Right forelimb (tissue), 1 donor: ENCODE measurements at places on chromosomes 7 and 10.

- no peak for DNase-seq
These were observed 35.3 kb upstream of the EGR2 start for GRCh38 chr10:62851442-62851841.

DNA sequence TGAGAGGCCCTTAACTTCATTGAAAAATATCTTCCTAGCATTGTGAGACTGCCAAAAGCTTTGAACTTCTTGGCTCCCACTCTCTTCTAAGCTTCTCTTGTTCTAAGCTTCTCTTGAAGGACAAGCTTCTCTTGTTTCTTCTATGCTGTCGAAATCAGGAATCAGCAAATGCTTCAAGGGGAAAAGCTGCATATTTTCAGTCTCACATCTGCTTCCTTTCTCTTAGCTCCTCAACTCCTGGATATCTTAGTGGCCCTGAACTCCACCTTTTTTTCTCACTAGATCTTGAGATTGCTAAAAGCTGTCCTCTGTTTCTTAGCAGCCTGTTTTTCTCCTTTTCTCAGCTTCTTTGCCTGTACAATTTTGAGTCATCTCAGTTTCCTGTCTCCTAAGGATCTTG lies 73.0 kb downstream of the NEUROD6 start:
- DNase-seq, result no peak

DNA sequence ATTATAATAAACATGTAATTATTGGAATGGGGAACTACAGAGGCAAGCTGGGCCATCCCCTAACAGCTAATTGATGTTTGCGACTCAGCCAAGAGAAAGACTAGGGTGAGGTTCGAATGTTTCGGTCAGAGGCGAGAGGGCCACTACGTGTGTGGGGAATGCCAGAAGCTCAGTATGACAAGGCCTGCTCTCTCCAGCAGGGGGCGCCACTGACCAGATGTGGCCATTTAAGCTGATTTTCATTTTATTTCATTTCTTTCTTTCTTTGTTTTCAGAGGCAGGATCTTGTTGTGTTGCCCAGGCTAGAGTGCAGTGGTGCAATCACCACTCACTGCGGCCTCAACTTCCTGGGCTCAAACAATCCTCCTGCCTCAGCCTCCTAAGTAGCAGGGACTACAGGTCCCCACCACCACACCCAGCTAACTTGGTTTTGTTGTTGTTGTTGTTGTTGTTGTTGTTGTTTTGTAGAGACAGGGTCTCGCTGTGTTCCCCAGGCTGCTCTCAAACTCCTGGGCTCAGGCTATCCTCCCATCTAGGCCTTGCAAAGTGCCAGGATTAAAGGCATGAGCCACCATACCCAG lies 38.1 kb downstream of the TMEM130 start:
- DNase-seq, result no peak

DNA sequence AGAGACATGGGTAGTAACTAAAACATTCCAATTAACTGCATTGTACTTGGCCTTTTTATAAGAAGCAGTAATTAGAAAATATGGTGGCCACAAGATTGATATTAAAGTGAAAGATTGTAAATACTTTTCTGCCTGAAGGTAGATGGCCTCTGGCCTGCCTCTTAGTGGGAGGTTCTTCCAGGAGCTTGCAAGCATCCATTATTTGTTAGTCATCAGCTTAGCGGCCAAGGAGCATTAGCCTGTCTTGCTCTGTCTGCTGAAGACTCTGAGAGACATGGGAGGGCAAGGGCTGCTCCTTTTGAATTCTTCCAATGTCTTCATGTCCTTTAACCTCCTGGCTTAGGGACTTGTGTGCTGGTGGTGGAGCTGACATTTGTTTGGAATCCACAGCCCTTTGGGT lies 80.4 kb downstream of the TCF7L2 start:
- no peak for DNase-seq

DNA sequence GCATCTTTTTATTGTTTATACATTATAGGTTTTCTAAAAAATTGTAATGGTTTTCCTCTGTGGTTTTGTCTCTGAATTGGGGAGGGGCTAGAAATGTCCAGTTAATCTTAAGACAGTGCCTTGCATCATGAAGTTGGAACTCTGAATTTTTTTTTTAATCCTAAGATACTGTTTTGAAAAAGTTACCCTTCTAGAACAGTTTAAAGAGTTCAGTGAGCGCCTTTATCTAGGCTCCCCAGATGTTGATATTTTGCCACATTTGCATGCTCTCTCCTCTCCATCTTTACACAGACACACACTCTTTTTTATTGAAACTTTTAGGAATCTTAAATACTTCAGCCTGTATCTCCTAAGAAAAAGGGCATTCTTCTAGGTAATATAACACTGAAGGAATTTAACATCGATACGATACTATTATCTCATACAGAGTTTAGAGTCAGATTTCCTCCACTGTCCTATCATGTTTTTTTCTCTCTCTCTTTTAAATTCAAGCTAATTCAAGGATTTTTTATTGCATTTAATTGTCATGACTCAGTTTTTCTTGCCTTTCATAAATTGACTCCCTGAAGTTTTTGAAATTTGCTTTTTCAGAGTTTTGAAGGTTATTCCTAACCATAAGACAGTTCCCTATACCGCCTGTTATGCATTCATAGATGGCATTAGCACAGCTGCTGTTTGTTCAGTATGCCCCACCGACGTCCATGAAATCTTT lies 31.5 kb downstream of the PRKAR2B start:
- no peak for DNase-seq

- no peak for DNase-seq
These were observed 731 bp upstream of the CRPPA start for GRCh38 chr7:16422103-16422435.

- no peak for DNase-seq
These were observed 282.5 kb downstream of the BMPER start for GRCh38 chr7:34187798-34188307.

- no peak for DNase-seq
These were observed 295.2 kb downstream of the PTEN start for GRCh38 chr10:88158526-88159122.

- no peak for DNase-seq
These were observed 37.0 kb downstream of the ALOX5 start for GRCh38 chr10:45410807-45411606.

DNA sequence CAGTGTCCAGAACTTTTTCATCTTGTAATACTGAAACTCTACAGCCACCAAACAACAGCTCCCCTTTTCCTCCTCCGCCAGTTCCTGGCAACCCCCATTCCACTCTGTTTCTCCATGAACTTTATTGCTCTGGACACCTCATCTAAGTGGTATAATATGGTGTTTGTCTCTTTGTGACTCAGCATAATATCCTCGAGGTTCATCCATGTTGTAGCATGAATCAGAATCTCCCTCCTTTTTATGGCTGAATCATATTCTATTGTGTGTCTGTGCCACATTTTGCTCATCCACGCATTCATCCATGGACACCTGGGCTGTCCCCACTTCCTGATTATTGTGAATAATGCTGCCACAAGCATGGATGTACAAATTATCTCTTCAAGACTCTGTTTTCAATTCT lies 124.4 kb upstream of the FGFR2 start:
- no peak for DNase-seq

- DNase-seq, result no peak
These were observed 11.2 kb downstream of the UBE2D4 start for GRCh38 chr7:43937444-43937843.

DNA sequence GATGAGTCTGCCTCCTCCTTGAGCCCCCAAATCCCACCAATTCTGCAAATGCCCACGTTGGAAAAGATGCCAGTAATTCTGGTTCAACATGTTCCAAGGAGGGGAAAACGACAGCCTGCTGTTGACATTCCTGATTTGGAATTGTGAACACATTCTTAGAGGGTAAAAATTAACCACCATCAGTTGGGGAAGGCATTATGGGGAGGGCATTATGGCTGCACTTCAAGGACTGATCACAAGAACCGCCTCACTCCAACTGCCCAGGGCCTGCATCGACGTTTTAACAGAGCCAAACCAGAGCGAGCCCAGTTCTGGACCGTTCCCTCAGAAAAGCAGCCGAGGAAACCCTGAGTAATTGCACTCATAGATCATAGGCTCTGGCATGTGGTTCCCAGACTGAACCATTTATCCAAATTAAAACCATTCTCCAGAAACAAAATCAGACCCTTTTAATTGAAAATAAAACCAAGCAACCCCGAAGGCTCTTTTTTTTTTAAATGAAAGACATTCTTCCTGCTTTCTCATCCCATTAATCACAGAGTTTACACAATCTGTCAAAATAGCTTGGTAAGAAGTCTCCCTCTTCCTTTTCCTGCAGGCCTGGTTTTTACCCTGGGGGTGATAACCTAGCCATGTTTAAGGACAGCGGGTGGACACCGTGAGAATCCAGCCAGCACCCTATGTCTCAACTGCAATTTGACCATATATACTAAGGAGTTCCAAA lies 8.0 kb downstream of the TNS3 start:
- no peak for DNase-seq

DNA sequence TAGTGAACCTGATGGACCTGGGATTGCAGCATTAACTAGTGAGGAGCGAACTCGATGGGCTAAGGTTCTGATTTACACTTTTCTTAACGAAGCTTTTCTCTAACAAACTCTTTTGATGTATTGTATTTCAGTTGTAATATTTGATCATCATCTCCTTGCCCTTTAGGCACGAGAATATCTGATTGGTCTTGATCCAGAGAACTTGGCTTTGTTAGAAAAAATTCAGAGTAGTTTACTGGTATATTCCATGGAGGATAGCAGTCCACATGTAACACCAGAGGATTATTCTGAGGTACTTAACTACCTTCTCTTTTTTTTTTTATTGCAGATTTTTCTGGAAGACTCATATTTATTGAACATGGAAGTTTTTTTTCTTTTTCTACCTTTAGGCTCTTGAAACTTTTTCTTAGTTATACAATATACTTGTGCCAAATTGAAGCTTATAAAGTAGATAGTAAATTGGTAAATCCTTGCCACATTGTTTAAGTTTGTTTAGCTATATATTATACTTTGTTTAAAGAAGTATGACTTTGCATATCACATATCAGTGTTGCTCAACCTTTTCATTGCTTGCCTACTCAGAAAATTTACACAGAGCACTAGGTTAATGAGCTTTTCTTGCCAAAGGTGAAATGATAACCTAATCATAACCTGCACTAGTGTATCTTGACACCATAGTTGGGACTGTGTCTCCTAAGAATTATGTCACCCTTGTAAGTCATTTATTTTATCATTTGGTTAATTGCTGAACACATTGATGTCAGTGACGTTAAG lies 30.4 kb downstream of the CROT start:
- no peak for DNase-seq

- no peak for DNase-seq
These were observed 9.3 kb downstream of the PCLO start for GRCh38 chr7:83153419-83153818.

- DNase-seq, result no peak
These were observed 147.9 kb upstream of the LYZL1 start for GRCh38 chr10:29140991-29141390.

DNA sequence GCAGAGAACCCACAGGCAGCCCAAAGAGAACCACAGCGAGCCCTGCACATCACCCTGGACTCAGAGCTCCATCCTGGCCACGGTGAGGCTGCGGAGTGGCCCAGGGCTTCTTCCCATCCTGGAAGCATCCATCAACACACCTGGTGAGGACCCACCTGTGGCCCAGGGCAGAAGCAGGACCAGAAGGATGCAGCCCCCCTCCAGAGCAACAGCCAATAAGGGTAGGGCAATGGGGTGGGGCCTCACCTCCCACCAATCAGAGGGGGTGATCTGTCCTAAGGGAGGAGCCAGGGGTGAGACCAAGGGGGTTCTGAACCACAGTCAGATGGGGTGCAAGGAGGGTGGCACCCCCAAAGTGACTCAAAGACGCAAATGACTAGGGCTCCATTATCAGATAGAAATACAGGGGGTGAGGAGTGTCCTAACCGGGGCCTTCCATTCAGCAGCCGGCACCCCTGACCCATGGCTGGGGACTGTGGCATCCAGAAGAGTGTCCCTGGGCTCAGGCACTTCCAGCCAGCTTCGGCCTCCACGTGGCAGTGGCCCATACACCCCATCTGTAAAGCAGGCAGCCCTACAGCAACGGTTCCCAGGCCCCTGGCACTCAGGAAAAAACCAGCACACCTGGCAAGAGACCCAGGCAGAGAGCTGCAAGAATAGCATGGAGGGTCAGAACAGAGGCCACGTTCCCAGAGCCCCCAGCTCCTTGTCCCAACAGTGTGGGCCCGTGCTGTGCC lies 36.9 kb downstream of the STK32C start:
- DNase-seq, result no peak

DNA sequence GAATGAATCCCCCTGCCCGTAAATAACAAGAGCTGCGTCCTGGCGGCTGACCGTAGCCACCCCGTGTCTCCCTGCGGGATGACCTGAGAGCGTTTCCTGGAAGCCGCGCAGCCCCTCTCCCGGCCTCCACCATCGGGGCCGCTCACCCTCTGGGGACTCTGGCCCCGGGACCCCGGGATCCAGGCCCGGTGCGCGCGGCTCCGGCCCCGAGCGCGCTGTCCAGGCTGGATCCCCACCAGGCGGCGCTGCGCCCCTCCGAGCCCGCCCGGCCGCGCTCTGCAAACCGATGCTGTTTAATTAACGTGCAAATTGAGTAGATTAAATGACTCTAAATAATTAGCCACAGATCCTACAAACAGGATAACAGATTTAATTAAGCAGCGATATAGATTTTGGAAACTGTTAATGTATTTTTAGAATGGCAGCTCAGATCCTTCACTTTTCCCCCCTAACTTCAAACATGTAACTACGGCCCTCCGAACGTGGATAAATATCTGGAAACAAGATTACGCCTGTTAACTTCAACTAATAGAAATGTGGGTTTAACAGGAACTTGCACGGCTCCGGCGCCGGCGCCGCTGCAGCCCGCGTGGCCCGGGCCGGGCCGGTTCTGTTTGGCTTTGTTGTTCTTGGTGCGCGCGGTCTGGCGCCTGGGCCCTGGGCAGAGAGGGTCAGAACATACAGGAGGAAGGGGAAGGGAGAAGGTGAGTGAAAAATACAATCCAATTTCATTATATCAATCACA lies 7.1 kb upstream of the UNCX start:
- no peak for DNase-seq

DNA sequence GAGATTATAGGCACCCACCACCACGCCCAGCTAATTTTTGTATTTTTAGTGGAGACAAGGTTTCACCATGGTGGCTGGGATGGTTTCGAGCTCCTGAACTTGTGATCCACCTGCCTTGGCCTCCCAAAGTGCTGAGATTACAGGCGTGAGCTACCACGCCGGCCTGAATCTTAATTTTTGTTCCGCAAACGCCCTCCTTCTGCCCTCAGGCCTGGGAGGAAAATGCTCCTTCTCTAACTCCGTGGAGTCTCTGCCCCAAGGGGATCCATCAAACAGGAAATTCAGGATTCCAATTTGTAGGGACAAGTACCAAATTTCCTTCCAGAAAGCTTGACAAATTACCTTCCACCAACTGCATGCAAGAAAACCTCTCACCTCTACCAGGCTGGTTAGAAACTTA lies 43.2 kb downstream of the RBAK start:
- no peak for DNase-seq

- no peak for DNase-seq
These were observed 147.3 kb upstream of the TMEM196 start for GRCh38 chr7:19920705-19921104.

- peak; percentile 77 for DNase-seq
These were observed 94.9 kb downstream of the LYZL2 start for GRCh38 chr10:30534465-30535144.

DNA sequence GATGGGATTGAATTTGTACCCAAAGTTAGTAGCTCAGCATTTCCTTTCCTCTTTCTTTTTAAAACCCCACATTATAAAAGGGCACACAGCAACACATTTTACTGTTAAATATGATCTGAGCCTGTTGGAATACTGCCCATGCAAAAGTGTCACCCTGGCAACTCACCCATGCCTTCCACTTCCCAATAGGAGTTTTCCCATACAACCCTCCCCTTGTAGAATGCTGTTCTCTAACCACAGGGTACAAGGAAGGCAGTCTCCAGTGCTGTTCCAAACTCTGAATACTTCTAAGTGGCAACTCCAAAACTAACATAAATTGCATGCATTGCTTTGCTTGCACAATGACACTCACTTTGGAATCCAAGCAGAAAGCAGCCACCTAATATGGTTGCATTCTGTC lies 60.8 kb downstream of the NRCAM start:
- no peak for DNase-seq
